IPS DF 6.9 (cell line): ENCODE measurements at places on chromosomes 5 and 9.

DNA sequence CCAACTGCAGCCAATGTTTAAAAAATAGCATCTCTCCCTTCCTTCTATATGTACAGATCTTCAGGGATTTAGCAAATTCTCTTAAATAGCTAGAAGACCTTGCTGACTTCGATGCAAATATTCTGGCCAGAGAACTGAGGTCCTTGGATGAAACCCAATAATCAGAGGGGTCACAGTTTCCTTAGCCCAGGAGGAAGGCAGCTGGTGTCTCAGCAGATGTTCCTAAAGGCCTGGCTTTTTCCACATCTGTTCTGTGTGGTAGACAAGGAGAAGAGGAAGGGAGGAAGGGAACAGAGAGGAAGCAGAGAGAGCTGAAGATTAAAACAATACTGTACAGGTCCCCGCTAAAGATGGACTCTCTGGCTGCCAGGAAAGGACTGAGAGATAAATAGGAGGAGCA is 33.1 kb downstream of the BOD1 start:
- H3K27me3 ChIP-seq, result no peaks in the 10 kb centered on the region
- no peak overlapping the region for H3K27ac ChIP-seq
- no peak for DNase-seq
- H3K4me1 ChIP-seq, result no peaks in the 10 kb centered on the region
- H3K4me3 ChIP-seq, result no peak overlapping the region

DNA sequence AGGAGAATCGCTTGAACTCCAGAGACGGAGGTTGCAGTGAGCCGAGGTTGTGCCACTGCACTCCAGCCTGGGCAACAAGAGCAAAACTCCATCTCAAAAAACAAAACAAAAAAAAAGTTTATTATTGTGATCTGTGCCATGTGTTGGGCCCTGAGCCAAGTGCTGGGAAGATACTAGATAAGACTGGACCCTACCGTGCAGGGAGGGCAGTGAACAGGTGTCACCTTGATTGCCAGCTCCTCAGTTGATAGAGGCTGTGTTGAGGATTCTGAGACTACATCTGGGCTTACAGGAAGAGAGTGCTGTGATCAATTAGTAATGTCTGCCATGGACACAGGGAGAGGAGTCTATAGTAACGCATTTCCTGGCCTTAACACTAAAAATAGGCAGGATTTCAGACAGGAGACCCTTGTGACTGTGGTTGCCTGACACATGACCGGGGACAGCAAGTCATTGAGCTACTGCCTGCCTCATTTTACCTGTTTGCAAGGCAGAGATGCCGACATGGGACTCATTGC is 201.5 kb downstream of the C9orf50 start:
- H3K27ac ChIP-seq, result no peak overlapping the region
- no peak overlapping the region for H3K4me3 ChIP-seq
- H3K36me3 ChIP-seq, result no peaks in the 10 kb centered on the region

- H3K4me3 ChIP-seq, result no peak overlapping the region
- DNase-seq, result no peak
- no peaks in the 10 kb centered on the region for H3K27me3 ChIP-seq
- H3K36me3 ChIP-seq, result no peaks in the 10 kb centered on the region
- H3K27ac ChIP-seq, result no peak overlapping the region
- H3K4me1 ChIP-seq, result no peaks in the 10 kb centered on the region
Measured at GRCh38 chr5:39249564-39250274, 30.4 kb upstream of the FYB1 start.

GRCh38 chr9:36855448-36856315 is 178.4 kb downstream of the PAX5 start:
- H3K4me1 ChIP-seq, result peaks cover 1% of the 10 kb centered on the region; the same call in 1 of the 2 replicates
- H3K4me3 ChIP-seq, result no peak overlapping the region
- no peaks in the 10 kb centered on the region for H3K36me3 ChIP-seq
- H3K27ac ChIP-seq, result no peak overlapping the region

- no peaks in the 10 kb centered on the region for H3K36me3 ChIP-seq
- no peak overlapping the region for H3K27ac ChIP-seq
Measured at GRCh38 chr9:87739546-87739945, 13.6 kb downstream of the CTSL start.

DNA sequence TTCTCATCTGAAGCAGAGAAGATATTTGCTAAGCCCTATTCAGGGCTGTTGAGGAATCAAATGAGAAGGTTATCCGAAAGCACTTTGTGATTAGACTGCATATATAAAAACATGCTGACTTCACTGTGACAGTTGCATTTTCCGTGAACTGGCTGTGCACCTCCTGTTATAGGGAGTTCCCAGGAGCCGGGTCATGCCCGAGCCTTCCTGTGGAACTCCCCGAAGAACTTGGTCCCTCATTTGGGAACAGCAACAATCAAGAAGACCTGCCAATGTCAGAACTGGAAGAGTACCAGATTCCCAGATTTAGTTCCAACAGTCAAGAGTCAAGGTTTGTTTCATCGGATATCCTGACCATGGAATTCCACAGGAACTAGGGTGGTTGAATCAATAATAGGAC is 130.4 kb upstream of the RAI14 start:
- H3K27me3 ChIP-seq, result no peaks in the 10 kb centered on the region
- no peaks in the 10 kb centered on the region for H3K36me3 ChIP-seq
- peaks cover 4% of the 10 kb centered on the region for H3K4me1 ChIP-seq
- H3K27ac ChIP-seq, result no peak overlapping the region

- no peaks in the 10 kb centered on the region for H3K4me1 ChIP-seq
- H3K36me3 ChIP-seq, result no peaks in the 10 kb centered on the region
- H3K27me3 ChIP-seq, result no peaks in the 10 kb centered on the region
- H3K27ac ChIP-seq, result no peak overlapping the region
- DNase-seq, result no peak
- H3K4me3 ChIP-seq, result no peak overlapping the region
Measured at GRCh38 chr9:116191576-116192415, 38.2 kb downstream of the PAPPA start.

DNA sequence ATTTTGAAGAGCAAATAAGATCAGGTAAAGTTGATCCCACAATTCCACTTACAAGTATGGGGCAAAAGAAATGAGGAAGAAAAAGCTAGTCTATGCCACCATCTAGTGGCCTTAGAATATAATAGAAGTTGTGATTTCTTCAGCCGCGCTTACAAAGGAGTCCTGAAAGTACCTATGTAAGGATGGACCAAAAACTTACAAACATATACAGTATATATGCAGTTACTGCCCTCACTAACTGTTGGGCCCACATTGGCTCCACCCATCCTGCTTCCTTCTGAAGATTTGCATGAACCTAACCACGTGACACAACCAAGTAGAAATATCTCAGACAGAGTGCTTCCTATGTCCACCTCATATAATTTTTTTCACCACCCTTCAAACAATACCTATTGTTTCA is 11.7 kb upstream of the OR13D1 start:
- H3K27me3 ChIP-seq, result no peaks in the 10 kb centered on the region
- DNase-seq, result no peak
- no peak overlapping the region for H3K27ac ChIP-seq
- no peaks in the 10 kb centered on the region for H3K4me1 ChIP-seq
- no peaks in the 10 kb centered on the region for H3K36me3 ChIP-seq

DNA sequence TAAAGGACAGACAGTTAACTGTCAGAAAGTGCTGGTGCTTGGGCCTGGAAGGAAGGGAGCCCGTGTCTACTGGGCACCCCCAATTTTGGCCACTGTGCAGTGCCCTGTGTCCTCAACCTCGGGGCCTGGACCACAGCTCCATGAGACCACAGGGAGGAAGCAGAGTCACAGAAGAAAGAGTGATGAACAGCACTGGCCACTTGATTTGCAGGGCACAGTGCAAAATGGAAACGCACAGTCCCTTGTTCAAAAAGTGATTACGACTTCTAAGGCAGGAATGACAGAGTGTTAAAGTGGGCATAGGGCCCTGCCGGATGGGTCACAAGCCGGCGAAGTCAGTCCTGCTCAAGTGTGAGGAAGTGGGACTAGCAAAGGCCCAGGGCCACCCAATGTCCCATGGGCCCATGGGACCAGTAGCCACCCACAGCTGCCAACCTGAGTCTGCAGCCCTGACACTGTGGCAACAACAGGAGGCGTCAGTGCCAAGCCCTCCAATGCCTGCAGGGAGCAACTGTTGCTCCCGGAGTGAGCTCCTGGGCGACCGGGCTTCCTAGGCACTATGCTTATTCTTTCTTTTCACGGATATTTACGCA is 85.4 kb downstream of the ADAMTS2 start:
- H3K36me3 ChIP-seq, result no peaks in the 10 kb centered on the region
- no peak overlapping the region for H3K27ac ChIP-seq
- H3K4me3 ChIP-seq, result no peak overlapping the region
- no peak for DNase-seq

DNA sequence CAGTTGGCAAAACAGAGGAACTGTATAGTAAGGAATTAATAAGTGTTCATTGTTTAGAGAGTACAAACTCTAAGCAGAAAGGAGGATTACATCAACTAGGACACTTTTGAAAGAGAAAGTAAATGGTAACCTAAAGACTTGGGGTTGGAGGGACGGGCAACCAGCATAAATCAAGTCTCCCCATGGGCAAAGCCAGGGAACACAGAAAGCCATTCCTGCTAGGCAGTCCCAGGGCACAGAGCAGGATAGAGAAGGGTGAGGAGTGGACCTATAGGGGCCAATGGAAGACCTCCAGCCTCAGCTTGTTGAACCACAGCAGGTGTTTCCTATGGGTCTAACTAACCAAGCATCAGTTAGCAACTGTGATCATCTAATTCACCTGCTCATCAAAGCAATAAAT is 9.2 kb upstream of the ERAP1 start:
- no peak overlapping the region for H3K4me3 ChIP-seq
- no peaks in the 10 kb centered on the region for H3K36me3 ChIP-seq
- no peaks in the 10 kb centered on the region for H3K27me3 ChIP-seq
- no peak for DNase-seq
- H3K4me1 ChIP-seq, result peaks cover 4% of the 10 kb centered on the region

DNA sequence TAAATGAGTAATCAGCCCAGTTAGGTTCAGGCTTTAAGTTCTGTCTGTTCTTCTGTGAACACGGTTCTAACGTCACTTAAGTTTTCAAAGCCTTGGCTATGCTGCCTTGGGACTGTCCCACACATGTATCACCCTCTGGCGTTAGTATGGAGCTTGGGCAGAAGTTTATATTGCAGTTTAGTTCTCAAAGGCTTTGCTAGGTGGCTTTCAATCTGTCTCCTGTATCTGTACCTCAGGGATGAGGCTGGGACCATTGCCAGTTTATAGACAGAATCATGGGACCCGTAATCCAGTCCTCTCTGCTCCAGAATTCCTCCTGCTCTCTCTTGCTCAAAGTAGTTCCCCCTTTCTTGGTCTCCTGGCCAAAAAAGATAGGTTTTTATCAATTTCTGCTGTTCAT is 12.1 kb downstream of the C9orf40 start:
- H3K4me3 ChIP-seq, result no peak overlapping the region
- H3K27ac ChIP-seq, result no peak overlapping the region
- H3K27me3 ChIP-seq, result no peaks in the 10 kb centered on the region
- H3K4me1 ChIP-seq, result no peaks in the 10 kb centered on the region
- no peak for DNase-seq

GRCh38 chr5:37722236-37723161 is 117.3 kb downstream of the GDNF start:
- H3K36me3 ChIP-seq, result no peaks in the 10 kb centered on the region
- no peak for DNase-seq
- no peak overlapping the region for H3K27ac ChIP-seq
- H3K27me3 ChIP-seq, result no peaks in the 10 kb centered on the region
- peaks cover 2% of the 10 kb centered on the region; the same call in 1 of the 2 replicates for H3K4me1 ChIP-seq

DNA sequence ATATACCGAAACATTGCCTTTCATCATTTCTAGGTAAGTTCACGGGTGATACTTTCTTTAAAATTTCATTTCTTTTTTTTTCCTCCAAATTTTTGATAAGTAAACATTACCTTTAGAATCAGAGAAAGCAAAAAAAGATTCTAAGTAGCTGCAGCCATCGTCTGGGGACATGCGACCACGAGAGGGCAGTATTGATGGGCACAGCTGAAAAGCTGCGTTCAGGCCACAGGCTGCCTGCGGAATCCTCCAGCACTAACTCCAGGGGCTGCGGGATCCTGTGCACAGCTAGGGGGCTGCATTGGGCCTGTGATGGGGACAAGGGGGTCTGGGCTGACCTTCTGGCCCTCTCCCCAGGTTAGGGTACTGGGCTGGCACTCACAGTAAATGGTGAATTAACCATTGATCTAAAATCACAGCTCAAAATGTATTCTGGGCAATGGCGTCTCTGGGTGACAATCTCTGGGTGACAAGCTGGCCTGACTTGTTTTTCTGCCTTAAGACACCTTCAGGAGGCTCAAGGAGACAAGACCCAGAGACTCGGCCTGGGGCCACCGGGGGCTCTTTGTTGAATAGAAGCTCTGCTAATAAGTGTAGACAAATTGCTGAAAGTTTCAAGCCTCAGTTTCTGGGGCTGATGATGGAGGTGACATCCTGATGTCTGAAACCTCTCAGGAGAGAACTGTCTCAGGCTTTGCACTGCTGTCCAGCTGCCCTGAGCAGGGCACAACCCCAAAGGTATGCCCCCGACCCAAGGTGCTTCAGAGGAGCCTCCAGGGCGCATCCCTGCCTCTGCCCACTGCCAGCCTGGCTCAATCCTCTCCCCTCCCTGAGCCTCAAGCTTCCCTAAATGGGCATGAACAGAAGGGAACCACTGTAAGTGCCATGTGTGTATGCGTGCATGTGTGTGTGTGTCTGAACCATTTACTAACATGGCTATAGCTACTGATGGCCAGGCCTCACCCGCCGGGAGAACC is 44.3 kb upstream of the SARDH start:
- H3K27me3 ChIP-seq, result no peaks in the 10 kb centered on the region
- peak; percentile 52 for DNase-seq
- H3K27ac ChIP-seq, result no peak overlapping the region
- no peak overlapping the region for H3K4me3 ChIP-seq

- no peaks in the 10 kb centered on the region for H3K36me3 ChIP-seq
- H3K27ac ChIP-seq, result no peak overlapping the region
- DNase-seq, result no peak
- no peaks in the 10 kb centered on the region for H3K27me3 ChIP-seq
Measured at GRCh38 chr9:32524892-32525708, 896 bp downstream of the RIGI start.

DNA sequence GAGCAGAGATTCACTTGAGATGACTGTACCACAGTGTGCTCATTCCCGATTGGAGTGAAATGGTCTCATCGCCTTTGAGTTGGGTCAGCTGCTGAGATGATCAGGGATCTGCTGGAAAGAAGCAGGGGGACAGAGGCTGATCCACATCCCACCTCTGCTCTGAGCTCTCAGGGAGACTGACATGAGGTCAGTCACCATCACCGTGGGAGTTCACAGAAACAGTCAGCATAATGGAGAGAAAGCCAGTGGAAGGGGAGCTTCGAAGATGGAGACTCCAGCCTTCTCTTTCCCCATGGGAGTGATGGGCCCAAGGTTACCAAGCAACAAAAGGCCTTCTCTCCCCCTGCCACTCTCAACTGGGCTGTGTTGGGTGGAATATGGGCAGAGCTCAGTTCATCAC is 276.4 kb downstream of the CDK5RAP2 start:
- H3K4me1 ChIP-seq, result peaks cover 3% of the 10 kb centered on the region
- H3K27me3 ChIP-seq, result no peaks in the 10 kb centered on the region
- H3K27ac ChIP-seq, result no peak overlapping the region
- no peak overlapping the region for H3K4me3 ChIP-seq
